ENCODE measurements at places on chromosomes 3 and 15.

GRCh38 chr15:63380808-63381282 is 801 bp downstream of the CA12 start:
- DNase-seq = no peak

GRCh38 chr15:72193836-72194396 is 3.7 kb downstream of the GRAMD2A start:
- DNase-seq = no peak

DNA sequence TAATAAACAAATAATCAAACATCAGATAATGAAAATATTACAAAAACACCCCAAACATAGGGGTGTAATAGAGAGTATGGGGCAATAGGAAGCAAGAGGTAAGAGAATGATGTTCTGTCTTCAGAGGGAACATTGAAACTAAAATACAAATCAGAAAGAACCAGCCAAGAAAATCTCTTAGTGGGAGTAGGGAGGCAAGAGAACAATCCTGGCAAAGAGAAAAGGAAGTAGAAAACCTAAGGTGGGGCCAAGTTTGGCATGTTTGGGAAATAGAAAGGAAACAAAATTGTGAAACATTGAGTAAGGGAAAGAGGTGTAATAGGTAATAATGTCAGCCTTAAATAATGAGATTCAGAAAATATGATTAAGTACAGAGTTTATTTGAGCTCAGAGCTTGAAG is 467.1 kb downstream of the RBMS3 start:
- no peak for DNase-seq

- no peak for DNase-seq
Observed at GRCh38 chr15:46091860-46092450, 457.1 kb downstream of the SQOR start.

DNA sequence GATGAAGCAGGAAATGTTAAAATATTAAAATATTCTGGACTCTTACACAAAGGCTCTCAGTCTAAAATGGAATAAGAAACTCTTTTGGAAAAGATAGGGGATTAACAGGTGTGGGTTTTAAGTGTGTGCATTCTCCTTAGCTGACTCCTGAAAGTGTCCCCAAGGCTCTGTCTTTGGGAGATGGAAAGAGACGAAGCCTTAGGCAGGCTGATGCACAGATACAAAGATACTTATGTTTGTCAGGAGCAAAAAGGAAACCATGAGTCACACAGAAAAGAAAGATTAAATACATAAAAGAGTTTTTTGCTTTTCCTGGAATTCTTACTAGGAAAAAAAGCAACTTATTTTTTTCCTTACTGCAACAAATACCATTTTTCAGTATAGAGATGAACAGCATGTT is 23.8 kb upstream of the ABI3BP start:
- DNase-seq = no peak

DNA sequence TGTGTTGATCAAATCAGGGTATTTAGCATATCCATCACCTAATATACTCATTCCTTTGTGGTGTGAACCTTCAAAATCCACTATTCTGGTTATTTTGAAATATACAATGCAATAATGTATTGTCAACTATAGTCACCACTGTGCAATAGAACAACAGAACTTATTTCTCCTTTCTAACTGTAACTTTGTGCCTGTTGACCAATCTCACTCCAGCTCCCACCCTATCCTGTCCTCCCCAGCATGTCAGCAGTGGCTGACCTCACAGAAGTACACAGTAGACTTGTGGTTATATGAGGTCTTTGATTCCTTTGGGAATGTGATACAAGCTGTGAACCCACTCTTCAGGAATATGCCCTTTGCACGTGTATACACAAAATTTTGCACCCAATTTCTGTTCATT is 64.2 kb downstream of the ECT2 start:
- DNase-seq = no peak

DNA sequence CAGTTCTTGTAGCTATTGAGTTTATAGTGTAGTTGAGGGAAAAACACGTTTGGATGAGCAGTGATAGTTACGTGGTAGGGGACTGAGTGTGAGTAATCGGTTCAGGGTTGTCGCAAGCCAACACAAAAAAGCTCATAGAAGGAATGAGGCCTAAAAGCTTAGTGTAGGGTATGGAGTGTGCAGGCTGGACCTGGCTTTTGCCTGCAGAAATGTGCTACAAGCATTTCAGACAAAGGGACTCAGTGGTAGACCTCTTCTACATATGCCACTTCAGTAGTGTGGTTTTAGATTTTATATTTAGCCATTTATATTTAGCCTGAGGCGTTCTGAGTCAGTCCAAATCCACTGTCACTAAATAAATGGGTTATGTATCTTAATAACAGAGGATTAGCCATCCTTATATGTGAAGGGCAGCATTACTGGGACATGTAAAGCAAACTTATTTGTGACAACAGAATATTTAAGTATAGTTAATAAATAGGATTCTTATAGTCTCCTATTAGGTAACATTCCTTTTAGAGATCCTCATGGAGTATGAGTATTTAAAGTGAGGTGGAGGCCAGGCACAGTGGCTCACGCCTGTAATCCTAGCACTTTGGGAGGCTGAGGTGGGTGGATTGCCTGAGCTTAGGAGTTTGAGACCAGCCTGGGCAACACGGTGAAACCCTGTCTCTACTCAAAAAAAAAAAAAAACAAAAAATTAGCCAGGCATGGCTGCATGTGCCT is 21.8 kb downstream of the ATP2C1 start:
- DNase-seq = no peak

DNA sequence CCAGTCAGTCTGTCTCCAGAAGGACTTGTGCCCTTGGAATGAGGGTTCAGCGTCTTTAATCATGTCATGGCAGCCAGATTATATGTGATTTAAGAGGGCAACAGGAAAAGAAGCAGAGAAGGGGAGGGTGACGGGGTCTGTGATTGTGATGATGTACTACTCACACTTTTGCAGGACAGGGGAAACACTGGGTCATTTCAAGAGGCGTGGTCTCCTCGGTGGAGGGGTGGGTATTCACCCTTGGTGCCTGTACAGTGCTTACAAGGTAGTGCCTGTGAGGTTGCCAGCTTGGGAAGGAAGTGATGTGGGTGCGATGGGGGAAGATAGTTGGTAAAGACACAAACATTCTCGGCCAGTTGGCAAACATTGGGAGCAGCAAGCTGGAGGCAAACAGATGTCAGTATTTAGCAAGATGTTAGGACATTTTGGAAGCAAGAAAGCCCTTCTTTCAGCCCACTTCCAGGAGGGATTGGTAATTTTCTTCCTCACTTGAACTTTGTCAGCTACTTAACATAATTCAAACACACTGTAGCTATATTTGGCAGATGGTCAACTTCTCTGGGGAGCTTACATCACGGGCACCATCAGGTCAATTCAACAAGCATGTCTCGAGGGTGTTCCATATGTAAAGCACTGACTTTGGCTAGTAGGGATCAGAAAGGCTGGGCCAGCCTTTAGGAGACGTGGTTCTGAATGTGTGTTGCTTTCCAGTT is 71.4 kb upstream of the ROPN1 start:
- no peak for DNase-seq

DNA sequence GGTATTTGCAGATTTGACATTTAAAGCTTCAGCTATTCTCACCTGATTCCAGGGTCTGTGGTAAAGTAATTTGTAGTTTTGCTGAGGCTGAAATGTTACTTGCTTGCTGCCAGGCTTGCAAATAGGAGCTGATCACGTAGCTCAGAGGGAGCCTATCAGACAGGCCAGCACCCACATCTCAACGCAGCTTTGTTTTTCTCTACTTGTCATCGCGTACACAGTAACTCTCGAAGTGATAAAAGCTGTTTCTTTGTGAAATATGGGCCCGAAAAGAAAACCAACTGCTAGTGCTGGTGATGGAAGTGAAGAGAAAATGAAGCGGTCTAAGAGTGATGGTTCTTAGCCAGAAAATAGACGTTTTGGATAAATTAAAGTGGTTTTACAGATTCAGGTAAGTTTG is 23.4 kb downstream of the RAB5A start:
- DNase-seq = no peak

DNA sequence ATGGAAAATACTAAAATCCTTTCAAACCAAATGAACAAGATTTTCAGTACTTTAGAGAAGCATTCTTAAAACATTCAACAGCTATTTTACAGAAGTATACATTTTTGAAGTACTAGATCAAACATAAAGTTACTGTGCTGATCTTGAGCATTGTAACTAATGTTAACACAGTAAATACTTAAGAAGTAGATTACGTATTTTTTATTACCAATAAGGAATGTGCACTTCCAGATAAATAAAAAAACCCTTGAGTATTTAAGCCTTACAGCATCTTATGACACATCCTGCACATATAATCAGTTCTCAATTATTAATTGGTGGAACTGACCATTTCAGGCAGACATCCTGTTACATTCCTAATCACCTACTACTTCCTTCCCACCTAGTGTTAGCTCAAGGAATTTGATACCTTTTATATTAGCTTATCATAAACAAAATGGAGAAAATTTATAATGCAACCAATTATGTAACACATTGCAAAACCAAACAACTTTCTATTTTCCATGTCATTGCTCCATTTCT is 32.8 kb downstream of the COPS2 start:
- DNase-seq = no peak

DNA sequence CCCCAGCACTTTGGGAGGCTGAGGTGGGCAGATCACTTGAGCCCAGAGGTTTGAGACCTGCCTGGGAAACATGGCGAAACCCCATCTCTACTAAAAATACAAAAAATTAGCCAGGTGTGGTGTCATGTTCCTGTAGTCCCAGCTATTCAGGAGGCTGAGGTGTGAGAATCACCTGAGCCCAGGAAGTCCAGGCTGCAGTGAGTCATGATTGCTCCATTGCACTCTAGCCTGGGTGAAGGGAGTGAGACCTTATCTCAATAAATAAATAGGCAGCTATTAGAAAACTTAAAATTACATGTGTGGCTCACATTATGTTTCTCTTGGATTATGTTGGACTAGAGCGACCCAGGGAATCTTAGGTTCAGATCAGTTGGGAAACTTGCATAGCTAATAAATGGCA is 69.7 kb downstream of the RPLP1 start:
- DNase-seq = no peak

GRCh38 chr3:168485936-168486335 is 390.2 kb upstream of the GOLIM4 start:
- DNase-seq = no peak

GRCh38 chr3:151230646-151231045 is 27.6 kb upstream of the GPR171 start:
- DNase-seq = no peak

DNA sequence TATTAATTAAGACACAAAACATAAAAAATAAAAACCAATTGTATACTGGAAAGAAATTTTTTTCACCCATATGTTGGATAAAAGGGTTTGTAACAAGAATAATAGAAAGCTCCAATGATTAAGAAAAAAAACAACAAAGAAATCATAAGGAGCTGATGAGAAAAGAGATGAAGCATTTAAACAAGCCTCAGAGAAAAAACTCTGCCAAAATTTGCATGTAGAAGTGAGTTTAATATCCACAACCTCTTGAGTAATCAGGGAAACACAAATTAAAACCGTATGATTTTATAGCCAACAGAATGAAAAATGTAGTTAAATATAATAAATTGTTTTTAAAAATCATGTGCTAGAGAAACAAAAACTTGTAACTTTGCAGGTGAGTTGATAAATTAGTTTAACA is 192.9 kb downstream of the BCHE start:
- DNase-seq = no peak

GRCh38 chr3:152760591-152760990 is 74.3 kb upstream of the P2RY1 start:
- DNase-seq = no peak

- DNase-seq = no peak
Observed at GRCh38 chr15:42919799-42920518, 619 bp downstream of the TTBK2 start.

DNA sequence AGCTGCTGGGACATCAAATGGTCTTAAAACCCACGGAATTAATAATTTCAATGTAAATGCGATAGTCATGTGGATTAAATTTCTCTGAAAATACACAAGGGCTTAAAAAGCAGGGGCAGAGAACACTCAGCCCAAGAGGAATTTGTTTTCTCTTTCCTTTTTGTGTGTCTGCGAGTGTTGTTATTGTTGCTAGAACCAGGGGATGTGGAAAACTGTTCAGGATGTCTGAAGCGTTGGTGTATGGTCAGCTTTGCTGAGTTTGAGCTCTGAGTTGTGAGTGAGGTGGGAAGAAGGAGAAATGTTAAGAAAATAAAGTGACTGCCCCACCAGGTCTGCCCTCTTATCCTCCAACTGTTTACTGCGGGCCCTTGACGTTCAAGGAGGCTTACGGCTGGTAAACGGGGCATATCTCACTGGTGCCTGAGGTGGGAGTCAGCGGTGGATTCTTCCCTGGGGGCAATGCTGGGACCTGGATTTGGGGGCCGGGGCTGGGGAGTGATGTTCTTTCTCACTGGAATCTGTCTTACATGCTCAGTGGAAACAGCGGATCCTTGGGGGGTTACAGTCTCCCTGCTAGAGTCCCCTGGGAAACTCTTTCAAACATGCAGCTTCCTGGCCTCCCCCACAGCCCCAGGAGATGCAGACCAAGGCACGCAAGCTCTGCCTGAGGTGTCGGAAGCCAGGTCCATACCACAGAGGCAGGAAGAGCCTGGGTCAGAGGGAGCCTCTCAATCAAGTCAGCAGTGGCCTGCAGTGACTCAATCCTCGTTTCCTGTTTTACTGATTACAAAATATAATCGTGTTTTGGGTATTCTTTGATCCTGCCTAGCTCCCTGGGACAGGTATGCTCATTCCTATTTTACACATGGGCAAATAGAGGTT is 41.8 kb downstream of the ITGA11 start:
- no peak for DNase-seq

- DNase-seq = no peak
Observed at GRCh38 chr3:52531860-52532516, 1.7 kb downstream of the NT5DC2 start.

DNA sequence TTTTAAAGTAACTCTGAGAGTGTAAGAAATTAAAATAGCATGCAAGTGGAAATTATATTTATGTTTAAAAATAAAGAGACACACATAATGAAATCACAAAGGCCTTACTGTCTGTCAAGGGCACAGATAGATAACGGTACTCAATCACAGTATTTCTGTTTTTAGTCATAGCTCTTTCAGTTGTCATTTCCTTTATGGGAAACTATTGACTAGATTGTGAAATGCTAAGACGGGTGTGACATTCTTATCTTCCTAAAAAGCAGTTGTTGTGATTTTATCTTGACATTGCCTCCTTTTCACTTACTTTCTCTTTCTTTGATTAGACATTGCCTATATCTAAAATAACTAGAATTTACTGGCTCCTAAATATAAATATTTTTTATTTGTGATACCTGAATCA is 100.1 kb upstream of the PLSCR5 start:
- no peak for DNase-seq

DNA sequence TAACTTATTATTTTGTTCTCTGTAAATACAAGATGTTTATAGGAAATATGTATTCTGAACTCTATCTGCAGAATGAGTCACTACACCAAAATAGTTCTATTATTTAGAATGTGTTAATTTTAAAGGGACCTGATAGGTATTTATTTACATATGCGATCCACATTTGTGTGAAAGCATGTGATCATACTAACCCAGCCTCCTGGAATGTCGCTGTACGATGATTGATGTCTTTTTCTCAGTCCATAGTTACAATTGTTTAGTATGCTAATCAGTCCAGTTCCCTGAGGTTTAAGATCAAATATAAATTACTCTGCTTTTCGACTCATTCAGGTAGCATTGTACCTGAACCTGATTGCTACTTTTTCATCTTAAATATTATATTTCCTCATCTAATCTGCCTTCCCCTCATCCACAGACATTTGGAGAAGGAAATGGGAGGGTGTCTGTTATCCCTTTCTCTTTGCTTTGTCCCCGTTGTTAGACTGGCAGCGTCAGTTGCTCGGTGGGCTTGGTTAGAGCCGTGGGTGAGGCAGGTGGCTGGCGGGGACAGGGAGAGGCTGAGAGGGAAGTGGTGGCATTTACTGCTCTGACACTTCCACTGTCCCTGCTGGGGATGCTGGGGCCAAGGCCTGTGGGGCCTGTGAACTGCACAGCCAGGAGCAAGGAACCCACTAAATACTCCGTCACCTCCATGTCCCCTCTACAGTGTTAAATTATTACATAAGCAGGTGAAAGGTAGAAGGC is 27.8 kb upstream of the NR2E3 start:
- DNase-seq = no peak
